Endothelial cell (in vitro differentiated cells): ENCODE measurements at places on chromosomes 7 and 10. TPM values are rescaled to one million over a fixed set of nuclear protein-coding genes. Genes with fewer than 3 reads are reported as not detected.
A peak's percentile ranks its signal among the peaks of the same experiment; 100 is the strongest.

DNA sequence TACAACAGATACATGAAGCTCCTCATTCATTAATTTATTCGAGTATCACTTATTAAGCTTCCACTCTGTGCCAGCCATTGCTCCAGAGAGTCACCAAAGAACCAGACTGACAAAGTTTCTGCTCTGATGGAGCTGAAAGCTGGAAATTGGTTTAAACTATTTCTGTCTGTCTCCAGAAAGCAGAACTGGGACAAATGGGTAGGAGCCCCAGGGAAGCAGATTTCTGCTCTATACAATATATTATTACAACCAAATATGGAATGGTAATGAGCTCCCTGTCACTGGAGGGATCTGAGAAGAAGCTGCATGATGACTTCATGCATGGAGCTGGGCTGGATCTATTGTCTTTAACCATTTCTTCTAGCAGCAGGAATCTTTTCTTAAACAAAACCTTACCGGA lies 165.4 kb upstream of the ADO start:
- no peaks in the 10 kb centered on the region for H3K36me3 ChIP-seq
- H3K4me1 ChIP-seq = peaks cover 2% of the 10 kb centered on the region
- no peak overlapping the region for H3K27ac ChIP-seq
- no peak overlapping the region for H3K4me3 ChIP-seq
- no peak for DNase-seq
- H3K27me3 ChIP-seq = peaks cover 2% of the 10 kb centered on the region

DNA sequence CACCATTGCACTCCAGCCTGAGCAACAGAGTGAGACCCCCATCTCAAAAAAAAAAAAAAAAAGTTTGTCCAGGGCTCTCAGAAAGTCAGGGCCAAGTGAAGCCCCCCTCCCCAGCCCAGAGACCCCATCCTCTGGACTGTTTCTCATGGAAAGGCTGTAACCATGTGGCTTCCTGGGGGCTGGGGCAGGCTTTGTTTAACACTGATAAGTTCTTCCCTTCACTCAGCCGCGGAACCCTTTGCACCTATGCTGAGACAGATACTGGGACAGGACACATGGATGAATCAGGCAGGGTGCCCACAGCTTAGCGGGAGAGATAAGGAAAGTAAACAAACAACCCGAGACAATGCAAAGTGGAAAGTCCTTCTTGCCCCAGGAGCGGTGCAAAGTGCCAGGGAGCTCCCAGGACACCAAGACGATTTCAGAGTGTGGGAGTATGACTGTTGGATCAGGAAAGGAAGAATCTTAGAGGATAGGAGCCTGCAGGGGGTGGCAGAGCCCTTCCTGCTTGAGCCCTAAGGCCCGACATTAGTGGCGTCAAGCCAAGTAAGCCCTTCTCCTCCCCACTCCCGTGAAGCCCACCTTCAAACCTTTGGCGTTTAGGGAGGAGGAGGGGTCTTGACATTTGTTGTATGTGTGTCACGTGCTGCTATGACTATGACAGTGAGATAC lies 11.6 kb downstream of the MLXIPL start:
- H3K27ac ChIP-seq = peak overlapping the region; percentile 84
- peak; percentile 49 for DNase-seq
- peaks cover 9% of the 10 kb centered on the region for H3K27me3 ChIP-seq

DNA sequence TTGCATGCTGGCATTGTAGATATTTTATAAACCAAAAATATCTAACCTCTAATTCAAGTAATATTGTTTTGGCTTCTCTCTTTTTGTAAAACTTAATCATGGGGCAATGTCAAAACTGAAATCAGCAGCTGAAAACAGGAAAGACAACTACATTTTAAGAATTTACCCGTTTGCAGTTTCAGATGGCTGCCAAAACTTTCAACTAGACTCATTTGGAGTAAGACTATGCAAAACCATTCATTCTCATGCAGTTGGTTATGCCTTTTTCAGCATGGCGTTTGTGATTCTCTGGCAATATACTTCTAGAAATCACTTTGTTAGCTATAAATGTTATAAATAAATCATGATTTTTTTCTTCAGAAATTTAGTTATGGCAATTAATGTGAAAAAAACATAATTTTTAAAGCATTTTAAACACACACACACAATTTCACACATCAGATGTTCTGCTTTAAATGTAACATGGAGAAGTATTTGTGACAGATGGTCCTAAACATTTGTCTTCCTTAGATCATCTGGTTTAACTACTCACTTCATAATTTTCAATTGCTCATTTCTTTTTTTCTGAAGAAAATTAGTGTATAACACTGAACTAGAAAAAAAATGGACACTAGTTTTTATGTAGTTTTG lies 116.4 kb downstream of the ITGB8 start:
- no peaks in the 10 kb centered on the region for H3K36me3 ChIP-seq
- peaks cover 5% of the 10 kb centered on the region for H3K27me3 ChIP-seq
- no peak for DNase-seq
- H3K4me3 ChIP-seq = no peak overlapping the region
- no peak overlapping the region for H3K27ac ChIP-seq

DNA sequence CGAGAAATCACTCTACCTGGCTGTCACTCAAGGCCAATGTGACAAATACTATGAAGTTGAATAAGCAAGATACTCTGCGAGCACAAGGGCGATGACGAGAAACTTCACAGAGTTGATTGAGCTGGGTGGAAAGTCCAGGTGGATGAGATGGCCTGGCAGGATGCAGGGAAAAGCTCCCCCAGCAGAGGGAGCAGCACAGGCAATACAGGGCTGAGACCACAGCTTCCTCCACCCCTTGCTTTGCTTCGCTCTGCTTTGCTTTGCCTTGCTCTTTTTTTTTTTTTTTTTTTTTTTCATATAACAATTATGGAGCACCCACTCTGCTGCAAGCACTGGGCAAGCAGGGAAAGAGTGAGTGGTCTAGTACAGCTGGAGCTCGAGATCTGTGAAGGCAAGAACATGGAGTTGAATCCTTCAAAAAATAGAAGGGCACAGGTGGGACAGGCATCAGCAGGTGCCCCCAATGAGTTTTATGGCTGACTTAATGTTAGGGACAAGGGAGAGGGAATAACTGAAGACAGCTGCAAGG lies 88.3 kb downstream of the CABCOCO1 start:
- H3K4me1 ChIP-seq = peaks cover 5% of the 10 kb centered on the region
- DNase-seq = peak; percentile 73
- no peak overlapping the region for H3K27ac ChIP-seq
- no peak overlapping the region for H3K4me3 ChIP-seq

DNA sequence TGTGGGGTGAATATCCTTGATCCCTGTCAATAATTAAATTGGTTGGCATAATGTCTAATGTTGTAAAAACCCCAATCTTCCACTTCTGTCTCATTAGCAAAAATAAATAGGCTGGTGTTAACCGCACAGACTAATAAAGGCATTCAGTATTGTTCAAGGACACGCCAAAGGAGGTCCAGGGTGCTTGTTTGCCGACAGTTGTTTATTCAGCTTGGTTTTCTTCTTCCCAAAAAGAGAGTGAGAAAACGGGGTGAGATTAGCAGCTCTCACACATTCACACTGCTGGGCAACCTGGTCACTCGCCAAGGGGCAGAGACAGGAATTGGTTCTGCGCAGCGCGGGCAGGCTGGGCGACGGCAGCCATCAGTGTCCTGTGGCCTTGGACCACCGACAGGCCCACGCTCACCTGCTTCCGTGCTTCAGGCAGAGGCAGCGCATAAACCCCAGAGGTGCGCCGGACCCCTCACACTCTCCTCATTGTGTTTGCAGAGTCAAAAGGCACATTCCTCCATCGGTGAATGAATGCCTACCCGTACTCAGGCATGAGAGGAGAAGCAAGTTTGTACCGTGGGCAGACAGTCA lies 26.2 kb upstream of the LMBR1 start:
- H3K27ac ChIP-seq = no peak overlapping the region
- no peaks in the 10 kb centered on the region for H3K4me1 ChIP-seq
- H3K36me3 ChIP-seq = peaks cover 6% of the 10 kb centered on the region
- no peak for DNase-seq
- no peak overlapping the region for H3K4me3 ChIP-seq

GRCh38 chr7:4167385-4167910 lies 514.6 kb upstream of the FOXK1 start:
- no peak for DNase-seq
- no peak overlapping the region for H3K4me3 ChIP-seq
- H3K4me1 ChIP-seq = no peaks in the 10 kb centered on the region
- peaks cover 6% of the 10 kb centered on the region for H3K27me3 ChIP-seq
- no peaks in the 10 kb centered on the region for H3K36me3 ChIP-seq

- H3K4me3 ChIP-seq = no peak overlapping the region
- H3K27me3 ChIP-seq = peaks cover 2% of the 10 kb centered on the region
- no peak overlapping the region for H3K27ac ChIP-seq
- peaks cover 17% of the 10 kb centered on the region for H3K4me1 ChIP-seq
Observed at GRCh38 chr10:22720667-22721066, 6.3 kb upstream of the PIP4K2A start.

DNA sequence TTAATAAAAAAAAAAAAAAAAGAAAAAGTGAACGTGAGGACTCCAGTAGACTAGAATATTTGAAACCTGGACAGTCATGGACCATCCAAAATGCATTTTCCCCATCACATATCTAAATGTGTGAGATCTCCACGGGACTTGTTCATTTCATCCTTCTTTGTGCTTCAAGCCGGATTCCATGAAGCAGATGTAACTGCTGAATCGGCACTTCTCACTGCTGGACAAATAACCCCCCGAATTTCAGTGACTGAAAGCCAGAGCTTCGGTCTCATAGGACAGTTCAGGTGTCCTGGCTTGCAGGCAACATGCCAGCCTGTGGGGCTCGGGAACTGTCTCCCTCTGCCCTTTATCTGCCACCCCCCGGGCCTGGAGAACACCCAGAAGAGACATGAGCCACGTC lies 33.3 kb downstream of the RNF32 start:
- peaks cover 6% of the 10 kb centered on the region for H3K27me3 ChIP-seq
- H3K36me3 ChIP-seq = peaks cover 41% of the 10 kb centered on the region
- no peak for DNase-seq
- peaks cover 11% of the 10 kb centered on the region for H3K4me1 ChIP-seq

GRCh38 chr10:119893074-119893473 lies 544 bp downstream of the SEC23IP start:
- peak overlapping the region; percentile 99 for H3K4me3 ChIP-seq
- H3K4me1 ChIP-seq = peaks cover 35% of the 10 kb centered on the region
- H3K36me3 ChIP-seq = peaks cover under 1% of the 10 kb centered on the region
- H3K27me3 ChIP-seq = peaks cover 8% of the 10 kb centered on the region
- peak overlapping the region; percentile 97 for H3K27ac ChIP-seq

DNA sequence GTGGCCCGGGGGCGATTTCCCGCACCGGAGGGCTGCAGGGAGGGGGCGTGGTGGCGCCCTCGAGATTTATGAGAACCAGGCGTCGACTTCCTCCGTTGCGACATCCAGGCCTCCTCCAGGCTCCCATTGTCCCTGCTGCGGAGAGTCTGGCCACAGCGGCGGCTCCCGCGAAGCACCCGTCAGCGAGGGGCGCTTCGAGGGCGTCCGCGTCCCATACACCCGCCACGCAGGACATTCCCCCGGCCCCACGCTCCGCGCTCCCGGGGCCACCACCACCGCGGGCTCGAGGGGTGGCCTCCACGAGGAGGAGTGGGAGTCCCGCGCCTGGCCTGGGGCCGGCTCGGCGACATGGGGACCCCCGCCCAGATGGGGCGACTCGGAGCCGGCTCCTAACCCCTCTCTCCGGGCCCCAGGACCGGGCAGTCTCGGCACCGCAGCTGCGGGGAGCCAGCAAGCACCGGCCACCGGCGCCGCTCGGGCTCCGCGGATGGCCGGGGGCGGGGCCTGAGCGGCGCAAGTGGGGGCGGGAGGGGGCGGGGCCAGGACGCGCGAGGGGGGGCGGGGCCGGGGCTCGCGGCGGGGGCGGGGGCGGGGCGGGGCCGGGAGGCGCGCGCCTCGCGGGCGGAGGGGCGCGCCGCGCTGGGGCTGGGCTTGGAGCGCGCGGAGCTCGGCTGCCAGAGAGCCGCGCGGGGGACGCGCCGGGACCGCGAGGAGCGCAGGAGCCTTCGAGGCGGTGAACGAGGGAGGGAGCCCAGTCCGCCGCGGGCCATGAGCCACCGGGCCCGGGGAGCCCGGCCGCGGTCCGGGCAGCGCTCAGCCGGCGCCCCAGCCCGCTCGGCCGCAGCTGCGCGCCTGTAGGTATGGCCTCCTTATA lies at the start of gene SH2B2:
Gene SH2B2, plus strand, starts transcription at position 632 of the 874 bp plus-strand sequence. CDS start 13,683 bp downstream, outside the sequence.
- H3K36me3 ChIP-seq = no peaks in the 10 kb centered on the region
- H3K4me1 ChIP-seq = peaks cover 12% of the 10 kb centered on the region
- peak; percentile 67 for DNase-seq
- H3K27ac ChIP-seq = no peak within 1 kb of the TSS
- peak within 1 kb of the TSS; percentile 62 for H3K4me3 ChIP-seq

- no peak for DNase-seq
- no peak overlapping the region for H3K4me3 ChIP-seq
- H3K4me1 ChIP-seq = peaks cover 10% of the 10 kb centered on the region
- peaks cover 7% of the 10 kb centered on the region for H3K36me3 ChIP-seq
Observed at GRCh38 chr7:50502947-50503346, 52.8 kb upstream of the FIGNL1 start.

GRCh38 chr10:112137154-112137987 lies 46.2 kb downstream of the GPAM start:
- H3K4me1 ChIP-seq = peaks cover 2% of the 10 kb centered on the region
- DNase-seq = peak; percentile 94
- no peak overlapping the region for H3K4me3 ChIP-seq
- H3K27ac ChIP-seq = no peak overlapping the region
- H3K36me3 ChIP-seq = peaks cover 4% of the 10 kb centered on the region
- peaks cover 10% of the 10 kb centered on the region for H3K27me3 ChIP-seq

DNA sequence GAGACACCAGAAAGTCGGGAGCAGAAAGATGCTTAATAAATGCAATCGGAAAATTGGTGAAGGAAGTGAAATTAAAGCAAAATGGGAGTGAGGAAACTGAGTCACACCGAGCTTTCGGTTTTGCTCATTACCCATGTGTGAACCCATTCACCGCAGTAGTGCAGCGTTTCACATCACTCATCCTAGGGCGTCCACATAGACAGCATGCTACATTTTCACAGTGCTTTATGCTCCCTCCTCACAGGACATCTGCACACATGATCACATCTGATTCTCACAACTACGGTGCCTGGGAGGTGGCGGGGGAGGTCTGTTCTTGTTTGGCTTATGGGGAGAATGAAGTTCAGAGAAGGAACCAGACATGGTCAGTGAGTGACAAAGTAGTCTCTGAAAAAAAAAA lies 36.6 kb upstream of the ATP6V0A4 start:
- H3K27ac ChIP-seq = no peak overlapping the region
- DNase-seq = no peak
- no peak overlapping the region for H3K4me3 ChIP-seq
- no peaks in the 10 kb centered on the region for H3K27me3 ChIP-seq
- H3K36me3 ChIP-seq = peaks cover 5% of the 10 kb centered on the region

RUFY2 gene
- total RNA-seq = 24.7 TPM

CYP3A7 gene
- total RNA-seq = 0.18 TPM

KLHL7 gene
- total RNA-seq = 44.8 TPM
